ENCODE measurements at places on chromosomes 2 and 18.

DNA sequence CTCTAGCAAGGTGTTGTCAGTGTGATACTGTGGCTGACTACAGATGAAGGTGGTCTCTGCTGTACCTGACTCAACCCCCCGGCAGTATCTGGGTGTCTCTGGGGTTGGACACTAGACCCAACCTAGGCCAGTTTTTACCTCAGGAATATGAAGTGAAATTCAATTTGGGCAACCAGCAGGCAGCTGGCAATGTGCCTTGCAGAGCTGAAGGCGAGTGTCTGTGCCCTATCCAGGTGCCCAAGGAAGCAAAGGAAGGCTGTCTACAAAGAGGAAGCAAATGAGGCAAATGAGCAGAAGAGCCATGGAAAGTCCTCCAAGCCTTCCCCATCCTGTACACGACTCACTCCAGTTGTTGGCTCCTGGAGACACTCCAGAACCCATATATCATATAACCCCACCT is 264.6 kb upstream of the AGAP1 start:
- DNase-seq = no peak

- no peak for DNase-seq
Measured at GRCh38 chr2:190693533-190694232, 44.8 kb downstream of the NAB1 start.

- no peak for DNase-seq
Measured at GRCh38 chr2:128036748-128037607, 9.1 kb upstream of the SAP130 start.

DNA sequence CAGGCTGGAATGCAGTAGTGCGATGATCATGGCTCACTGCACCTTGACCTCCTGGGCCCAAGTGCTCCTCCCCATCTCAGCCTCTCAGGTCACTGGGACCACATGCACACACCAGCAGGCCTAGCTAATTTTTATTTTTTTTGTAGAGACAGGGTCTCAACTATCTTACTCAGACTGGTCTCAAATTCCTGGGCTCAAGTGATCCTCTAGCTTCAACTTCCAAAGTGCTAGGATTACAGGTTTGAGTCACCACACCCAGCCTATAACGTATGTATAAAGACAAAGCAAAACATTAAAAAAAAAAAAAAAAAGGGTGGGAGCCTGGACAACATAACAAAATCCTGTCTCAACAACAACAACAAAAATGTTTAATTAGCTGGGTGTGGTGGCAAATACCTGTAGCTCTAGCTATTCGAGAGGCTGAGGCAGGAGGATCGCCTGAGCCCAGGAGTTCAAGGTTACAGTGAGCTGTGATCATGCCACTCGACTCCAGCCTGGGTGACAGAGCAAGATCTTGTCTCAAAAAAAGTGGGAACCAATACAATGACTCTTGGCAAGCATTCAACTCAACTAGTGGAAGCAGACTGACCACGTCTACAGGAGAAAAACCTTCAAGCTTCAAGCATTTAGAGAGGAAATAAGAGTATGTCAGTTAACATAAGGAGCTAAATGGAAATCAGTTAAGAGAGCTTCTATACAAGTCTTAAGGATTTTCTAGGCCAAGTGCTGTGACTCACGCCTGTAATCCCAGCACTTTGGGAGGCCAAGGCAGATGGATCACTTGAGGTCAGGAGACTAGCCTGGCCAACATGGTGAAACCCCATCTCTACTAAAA is 2.6 kb downstream of the GTF3C2 start:
- no peak for DNase-seq

GRCh38 chr2:235195921-235196320 is 244.1 kb downstream of the SH3BP4 start:
- DNase-seq = no peak

DNA sequence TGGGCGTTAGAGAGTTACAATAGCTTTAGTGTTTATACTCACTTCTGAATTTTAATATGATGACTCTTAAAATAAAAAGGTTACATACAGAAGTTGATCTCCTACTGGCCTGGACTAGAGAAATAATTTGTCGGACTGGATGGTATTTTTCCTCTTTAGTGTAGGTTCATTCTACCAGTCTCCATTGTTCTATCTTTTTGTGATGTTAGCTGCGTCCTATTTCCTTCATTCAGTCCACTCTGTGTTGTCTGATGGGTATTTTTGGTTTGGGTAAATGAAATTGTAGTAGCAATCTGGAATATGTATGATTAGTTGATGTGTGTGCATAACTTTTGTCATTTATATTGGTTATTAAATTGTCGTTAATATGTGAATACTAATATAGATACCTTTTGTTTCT is 5.3 kb downstream of the DDX1 start:
- no peak for DNase-seq

DNA sequence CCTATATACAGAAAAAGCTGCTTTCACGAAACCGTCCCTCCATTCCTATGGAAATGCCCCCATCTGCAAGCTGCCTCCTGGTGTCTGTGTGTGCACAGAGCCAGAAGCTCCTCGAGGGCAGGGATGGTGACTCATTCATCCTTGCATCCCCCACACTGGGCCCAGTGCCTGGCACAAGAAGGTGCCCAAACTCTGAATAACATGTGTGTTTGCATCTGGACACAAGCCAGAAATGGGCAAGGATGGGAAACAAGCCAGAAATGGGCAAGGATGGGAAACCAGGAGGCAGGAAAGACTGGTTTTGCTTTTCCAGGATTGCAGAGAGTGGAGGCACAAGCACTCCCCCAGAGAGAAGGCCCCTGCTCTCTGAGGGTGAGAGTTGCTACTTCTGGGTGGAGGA is 313.9 kb downstream of the CELF4 start:
- DNase-seq = no peak

- DNase-seq = peak; percentile 67
Measured at GRCh38 chr2:100818606-100819369, 1.2 kb upstream of the NPAS2 start.

- DNase-seq = no peak
Measured at GRCh38 chr2:113838744-113839444, 51.0 kb upstream of the ACTR3 start.

DNA sequence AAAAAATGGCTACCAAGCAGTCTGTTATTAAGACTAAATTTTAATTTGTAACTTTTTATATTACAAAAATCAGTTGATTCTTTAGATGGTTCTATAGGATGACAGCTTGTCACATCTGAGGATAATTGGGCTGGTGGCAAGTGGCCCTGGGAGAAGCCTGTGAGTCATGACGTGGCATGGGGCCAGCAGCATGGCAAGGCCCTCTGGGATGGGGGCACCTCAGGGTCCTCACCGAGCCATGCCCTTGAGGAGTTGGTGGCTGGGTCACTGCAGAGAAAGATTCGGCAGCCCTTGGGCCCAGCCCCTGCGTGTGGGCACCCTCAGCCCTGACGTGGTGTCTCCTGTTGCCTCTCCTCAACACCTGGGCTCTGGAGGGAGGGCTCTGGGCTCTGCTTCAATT is 49.7 kb downstream of the STK25 start:
- no peak for DNase-seq

DNA sequence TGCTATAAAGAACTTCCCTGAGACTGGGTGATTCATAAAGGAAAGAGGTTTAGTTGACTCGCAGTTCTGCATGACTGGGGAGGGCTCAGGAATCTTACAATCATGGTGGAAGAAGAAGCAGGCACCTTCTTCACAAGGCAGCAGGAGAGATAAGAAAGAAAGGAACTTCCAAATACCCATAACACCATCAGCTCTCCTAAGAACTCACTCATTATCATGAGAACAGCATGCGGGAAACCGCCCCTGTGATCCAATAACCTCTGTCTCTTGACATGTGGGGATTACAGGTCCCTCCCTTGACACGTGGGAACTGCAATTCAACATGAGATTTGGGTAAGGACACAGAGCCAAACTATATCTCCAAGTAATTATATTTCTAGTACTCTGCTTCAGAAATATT is 163.8 kb upstream of the CDH20 start:
- no peak for DNase-seq

GRCh38 chr2:14143435-14143834 is 489.1 kb upstream of the LRATD1 start:
- no peak for DNase-seq

DNA sequence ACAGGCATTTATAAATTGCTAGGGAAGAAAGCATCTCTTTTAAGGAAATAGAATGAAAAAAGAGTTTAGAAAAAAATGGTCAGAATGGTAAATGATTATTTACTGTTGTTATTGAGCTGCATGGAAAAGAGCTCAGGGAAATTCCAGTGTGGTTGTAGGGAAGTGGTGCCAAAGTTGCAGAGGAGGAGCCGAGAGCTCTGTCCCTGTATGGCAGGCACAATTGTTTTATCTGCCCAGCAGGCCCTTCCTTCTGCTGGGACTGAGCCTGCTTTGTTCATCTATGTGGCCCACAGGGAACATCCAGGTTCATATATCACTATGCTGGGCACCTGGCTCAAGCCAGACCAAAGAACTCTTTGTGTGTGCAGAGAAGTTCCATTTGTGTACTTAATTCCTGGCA is 80.8 kb upstream of the AGAP1 start:
- DNase-seq = no peak

GRCh38 chr2:163490281-163490680 is 245.5 kb downstream of the FIGN start:
- no peak for DNase-seq

DNA sequence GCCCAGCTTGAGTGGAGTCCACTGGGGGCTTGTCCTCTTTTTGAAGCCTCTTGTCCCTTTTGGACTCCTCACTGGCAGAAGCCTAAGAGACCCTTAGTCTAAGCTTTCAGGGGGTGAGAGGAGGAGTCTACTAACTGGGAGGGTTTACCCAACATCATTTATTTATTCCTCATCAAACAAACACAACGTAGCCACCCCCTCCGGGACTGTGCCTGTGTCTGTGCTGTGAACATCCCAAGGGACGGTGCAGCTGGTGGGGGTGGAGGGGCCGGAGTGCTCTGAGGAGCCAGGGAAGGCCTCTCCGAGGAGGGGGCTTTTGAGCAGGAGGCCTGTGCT is 42.7 kb upstream of the TAF1B start:
- DNase-seq = no peak

- peak; percentile 24 for DNase-seq
Measured at GRCh38 chr2:229071292-229071976, 199.7 kb downstream of the PID1 start.

- no peak for DNase-seq
Measured at GRCh38 chr18:69968039-69968438, 20.4 kb upstream of the CD226 start.

- DNase-seq = no peak
Measured at GRCh38 chr2:28544405-28544921, 48.6 kb downstream of the PLB1 start.

DNA sequence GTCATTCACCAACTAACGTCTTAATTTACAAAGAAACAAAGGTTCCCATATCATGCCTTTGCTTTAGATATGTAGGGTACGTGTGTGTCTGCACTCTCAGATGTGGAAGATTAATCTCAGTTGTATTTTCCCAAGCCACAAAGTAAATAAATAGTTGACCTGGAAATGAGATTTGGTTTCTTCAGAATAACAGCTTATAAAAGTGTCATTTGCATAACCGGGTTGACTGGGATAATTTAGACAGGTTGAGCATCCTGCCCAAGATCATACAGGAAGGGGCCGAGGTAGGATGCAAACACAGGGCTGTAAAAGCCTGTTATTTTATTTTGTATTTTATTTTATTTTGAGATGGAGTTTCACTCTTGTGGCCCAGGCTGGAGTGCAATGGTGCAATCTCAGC is 19.5 kb downstream of the ATG16L1 start:
- DNase-seq = no peak

- DNase-seq = peak; percentile 36
Measured at GRCh38 chr2:12202313-12203075, 456.1 kb downstream of the LPIN1 start.

GRCh38 chr18:12028040-12028628 is 46.8 kb downstream of the IMPA2 start:
- no peak for DNase-seq

GRCh38 chr2:112584891-112585250 is 462 bp downstream of the CHCHD5 start:
- no peak for DNase-seq

GRCh38 chr2:17879137-17879912 is 858 bp downstream of the KCNS3 start:
- peak; percentile 86 for DNase-seq

GRCh38 chr2:159620796-159621195 is 4.4 kb upstream of the BAZ2B start:
- no peak for DNase-seq

- DNase-seq = no peak
Measured at GRCh38 chr2:112547333-112547732, 5.1 kb downstream of the POLR1B start.

- no peak for DNase-seq
Measured at GRCh38 chr2:150919901-150920300, 341.8 kb downstream of the RBM43 start.

DNA sequence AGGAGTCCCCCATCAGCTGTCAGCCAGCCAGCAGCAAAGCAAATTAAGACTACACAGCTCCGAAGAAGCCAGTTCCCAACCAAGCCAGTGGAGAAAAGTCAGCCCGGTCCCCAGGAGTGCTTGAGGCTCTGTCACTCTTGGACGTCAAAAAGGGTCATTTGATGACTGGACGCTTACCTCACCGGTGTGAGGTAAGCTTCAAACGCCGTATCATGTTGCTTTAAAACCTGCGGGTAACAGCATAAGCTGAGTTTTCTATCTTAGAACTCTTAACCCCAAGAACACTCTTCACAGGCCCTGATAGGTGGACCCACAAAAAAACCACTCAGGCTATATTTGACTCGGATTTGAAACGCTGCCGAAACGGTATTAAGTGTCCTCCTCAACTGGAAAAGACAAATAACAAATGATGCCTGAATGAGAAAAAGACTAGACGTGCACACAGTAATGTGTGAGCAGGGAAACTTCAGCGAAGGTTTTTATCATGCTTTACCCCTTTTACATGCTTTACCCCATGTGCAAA is 682 bp upstream of the LNPK start:
- DNase-seq = peak; percentile 40

GRCh38 chr2:121028577-121028976 is 256.4 kb downstream of the TFCP2L1 start:
- DNase-seq = no peak

DNA sequence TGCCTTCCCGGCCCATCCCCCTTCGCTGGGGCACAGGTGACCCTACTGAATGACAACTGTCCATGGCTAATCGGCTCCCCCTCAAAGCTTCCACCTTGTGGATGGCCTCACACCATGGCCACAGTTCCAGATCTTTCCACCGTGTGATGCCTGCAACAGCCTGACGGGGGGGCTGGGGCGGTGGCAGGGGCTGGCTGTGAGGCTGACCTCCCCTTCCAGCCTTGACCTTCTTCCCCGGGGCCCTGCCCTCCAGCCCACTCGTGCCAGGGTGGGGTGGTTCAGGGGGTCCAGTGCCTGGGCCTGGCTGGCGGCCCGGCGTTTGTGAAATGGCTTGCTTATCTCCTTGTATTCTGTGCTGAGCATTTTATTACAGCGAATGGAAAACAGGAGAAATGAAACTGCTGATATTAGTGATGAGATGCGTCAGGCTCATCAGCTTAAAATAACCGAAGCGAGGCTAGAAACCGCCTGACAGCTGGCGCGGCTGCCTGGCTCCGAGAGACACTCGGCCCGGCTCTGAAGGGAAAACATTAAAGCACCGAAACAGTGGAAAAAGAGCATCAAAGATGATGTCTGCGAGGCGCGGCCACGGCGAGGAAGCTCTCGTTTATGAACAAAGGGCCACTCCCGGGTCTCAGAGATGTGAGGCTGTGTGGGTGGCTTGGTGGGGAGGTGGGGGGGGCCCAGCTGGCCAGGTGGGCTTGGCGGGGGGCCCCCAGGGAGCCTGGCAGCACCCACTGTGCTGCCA is 916 bp upstream of the PDCD1 start:
- peak; percentile 67 for DNase-seq
